T-helper 1 cell (primary cell): ENCODE measurements at places on chromosomes 5 and 9.

- no peak for DNase-seq
These were observed 58.6 kb upstream of the TNFSF15 start for GRCh38 chr9:114864471-114864870.

DNA sequence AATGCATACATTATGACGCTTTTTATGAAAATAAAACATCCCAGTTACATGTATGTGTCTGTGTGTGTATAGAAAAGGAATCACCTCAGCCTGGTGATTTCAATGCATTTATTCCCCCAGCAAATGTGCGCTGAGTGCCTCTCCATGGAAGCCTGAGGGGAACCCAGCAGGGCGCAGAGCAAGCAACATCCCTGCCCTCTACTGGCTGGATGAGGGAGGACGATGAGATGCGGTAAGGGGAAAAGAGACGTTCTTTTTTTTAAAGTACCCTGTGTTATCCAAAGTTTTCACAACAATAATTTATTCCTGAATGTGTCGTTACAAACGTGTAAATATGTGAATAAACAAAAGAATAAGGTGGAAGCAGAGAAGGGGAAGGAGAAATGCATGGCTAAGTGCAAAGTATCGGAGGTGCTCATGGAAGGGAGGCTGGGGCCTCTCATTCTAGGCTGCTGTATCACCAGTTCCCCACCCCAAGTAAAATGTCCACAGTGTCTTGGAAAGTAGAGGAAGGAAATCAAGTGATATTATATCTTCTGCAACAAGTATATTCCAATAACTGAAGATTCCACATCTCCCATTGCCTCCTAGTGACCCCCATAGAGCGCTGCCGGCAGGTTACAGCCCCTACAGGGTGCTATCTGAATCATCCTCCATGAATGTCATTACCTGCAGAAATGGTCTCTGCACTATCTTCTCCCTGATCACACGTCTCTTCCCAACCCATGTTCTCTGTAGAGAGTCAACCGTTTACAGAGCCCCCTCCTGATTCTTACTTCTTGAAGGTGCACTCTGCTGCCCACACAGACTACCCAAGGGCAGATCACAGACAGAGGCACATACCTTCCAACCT lies 13.0 kb upstream of the ABLIM3 start:
- no peak for DNase-seq

DNA sequence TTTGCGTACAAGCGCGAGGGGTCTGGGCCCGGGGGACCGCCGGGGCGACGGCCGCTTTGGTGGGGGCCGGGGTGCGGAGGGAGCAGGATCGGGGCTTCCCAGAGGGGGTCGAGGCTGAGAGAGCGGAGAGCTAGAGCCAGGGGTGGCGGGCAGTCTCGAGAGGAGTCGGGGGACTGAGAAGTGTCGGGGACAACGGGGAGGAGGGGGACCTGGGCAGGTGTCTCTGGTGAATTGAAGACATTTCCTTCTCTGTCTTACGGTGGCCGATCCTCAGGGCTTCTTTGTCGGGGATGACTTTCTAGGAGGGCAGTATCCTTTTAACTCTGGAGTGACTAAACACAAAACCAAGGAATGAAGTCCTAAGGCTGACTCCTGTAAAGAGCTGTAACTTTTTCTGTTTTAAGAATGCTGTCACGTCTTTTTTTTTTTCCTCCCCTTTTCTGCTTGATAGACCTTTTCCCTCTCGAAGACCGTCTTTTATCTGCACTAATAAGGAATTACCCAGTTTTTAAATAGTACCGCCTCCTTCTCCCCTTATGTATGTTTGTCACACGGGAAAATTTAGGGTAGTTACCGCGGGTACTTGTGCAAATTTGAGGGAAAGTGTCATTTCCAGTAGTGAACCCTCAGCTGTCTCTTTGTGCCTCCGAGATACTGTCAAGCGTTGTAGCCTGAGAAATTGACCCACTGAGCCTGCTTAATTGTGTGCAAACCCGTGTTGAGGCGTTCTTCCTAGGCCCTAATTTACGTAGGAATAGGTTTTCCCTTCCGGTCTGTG lies 822 bp downstream of the DENND4C start:
- no peak for DNase-seq

DNA sequence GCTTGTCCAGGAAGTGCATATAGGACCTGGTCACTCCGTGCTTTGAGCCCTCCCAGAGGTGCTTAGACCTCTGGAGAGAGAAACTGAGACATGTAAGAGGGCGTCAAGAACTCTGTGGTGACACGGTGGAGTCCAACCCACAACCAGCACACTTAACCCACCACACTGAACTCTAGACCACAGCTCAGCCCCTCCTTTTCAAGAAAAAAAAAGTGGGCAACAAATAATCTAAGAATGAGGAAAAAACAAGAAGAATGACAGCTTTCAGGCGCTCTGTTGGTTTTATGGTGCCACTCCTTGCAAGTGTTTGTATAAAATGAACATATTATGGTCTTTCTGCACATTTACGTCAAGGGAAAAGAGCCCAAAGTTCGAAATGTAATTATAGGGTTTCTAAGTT lies 50.2 kb upstream of the SNAPC3 start:
- DNase-seq: no peak

DNA sequence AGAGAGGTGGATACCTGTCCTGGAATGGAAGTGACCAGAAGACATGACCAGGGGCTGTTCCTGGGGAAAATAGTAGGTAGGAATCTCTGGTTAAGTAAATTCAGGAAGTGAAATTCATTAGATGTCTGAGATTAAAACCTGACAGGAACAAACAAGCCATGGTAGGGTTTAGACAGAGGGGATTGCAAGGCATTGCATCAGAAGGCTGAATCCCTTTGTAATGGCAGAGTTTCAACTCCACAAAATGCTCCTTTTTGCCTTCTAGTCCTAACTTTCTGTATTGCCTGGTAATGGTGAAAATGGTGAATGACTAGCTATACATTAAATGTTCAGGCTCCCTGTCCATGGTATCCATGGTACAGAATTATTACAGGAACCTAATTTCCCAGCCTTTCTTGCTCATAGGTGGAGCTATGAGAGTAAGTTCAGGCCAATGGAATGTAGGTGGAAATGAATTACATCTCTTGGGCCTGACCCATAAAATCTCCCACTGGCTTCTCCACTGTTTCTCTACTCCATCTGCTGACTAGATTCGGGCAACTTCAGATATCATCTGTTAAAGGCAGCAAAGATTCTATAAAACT lies 113.4 kb upstream of the CNTLN start:
- DNase-seq: no peak

DNA sequence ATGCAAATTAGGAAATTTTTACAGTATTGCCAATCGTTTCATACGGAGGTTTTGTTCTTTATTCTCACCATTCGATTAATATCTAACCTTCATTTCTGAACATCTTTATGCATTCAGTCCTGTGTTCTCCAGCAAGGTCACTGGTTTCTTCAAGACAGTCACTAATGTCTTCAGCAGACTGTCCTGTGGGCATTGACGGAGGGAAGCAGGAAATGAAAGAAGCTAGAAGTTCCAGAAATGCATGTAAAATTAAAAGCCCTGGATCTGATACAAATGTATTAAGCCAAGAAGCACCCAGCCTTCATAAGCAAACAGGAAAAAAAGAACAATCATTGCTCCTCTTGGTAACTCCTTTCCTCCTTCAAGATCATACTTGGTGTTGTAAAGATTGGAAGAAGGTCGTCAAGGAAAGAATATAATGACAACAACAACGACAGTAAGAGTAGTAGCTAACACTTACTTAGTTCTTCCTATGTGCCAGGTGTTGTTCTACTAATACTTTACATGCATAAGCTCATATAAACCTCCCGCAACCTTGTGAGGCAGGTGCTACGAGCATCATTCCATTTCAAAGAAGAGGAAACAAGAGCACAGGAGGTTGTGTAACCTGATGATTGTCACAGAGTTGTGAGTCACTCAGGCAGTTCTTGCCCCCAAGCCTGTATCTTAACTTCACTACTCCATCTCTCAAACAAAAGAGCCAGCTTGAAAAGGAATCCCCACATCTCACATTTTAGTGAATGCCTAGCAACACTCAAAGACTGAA lies 59.9 kb upstream of the CER1 start:
- no peak for DNase-seq

DNA sequence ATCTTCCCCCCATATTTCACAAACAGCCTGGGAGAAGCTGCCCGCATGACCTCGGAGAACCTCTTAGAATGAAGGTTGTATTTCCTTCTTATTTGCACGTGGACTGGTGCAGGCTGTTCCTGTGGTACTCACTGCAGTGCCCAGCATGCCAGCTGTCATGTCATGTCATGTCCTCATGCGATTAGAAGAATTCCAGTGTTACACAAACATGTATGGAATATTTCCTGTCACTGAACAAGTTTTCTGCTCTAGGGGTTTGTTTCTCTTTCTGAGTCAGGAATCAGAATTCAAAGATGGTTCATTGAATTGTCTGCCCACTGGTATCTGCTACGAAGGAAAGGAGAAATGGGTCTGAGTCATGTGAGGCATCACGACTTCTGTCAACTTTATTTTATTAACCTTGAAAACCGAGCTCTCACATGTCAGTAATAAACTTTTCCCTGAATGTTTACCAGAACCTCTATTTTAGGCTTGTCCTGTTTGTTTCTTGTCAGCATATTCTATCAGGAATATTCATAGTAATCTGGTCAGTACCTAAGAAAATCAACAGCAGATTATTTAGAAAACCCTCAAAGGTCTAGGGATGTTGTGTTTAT lies 415.6 kb downstream of the GADD45G start:
- no peak for DNase-seq

- DNase-seq: no peak
These were observed 3.2 kb downstream of the GALNT10 start for GRCh38 chr5:154193701-154194121.

GRCh38 chr5:101626572-101626971 lies 669.5 kb downstream of the SLCO4C1 start:
- DNase-seq: no peak

GRCh38 chr9:136564379-136564988 lies 18.6 kb upstream of the NOTCH1 start:
- no peak for DNase-seq

DNA sequence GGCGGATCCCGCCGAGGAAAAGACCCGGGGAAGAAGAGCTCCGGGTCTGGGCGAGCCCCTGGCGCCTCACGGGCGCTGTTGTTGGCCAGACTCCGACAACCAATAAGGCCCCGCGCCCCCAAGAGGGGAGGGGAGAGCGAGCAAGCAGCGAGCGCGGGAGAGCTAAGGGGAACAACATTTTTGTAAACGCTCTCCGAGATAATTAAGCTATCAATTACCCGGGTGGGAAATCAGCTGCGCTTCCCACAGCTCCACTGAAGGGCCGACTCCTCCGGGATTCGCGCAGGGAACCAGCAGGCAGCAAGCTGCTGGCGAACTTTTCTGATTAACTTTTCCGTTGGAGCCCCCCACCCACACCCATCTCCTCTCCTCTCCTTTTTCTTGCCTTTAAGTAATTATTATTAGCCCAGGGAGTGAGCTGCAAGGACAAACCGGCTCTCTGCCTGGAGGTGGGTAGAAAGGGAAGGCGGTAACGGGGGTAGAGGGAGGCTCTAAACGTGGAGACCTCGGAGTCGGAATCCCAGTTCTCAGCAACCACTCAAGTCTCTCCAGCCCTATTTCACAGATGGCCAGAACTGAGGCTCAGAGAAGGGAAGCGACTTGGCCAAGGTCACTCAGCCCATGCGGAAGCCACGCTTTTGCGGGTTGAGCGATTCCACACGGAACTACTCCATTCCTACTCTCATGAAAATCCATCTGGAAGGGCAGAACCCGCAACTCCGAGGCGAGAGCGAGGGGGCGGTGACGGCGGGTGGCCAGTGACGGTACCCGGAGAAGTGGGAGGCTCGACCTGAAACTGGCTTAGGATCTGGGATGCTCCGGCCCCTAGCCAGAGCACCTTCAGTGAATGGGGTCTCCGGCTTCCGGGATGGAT lies 1.3 kb downstream of the ASTN2 start:
- no peak for DNase-seq

- DNase-seq: no peak
These were observed 63.8 kb upstream of the DAPK1 start for GRCh38 chr9:87433853-87434252.

- DNase-seq: no peak
These were observed 280.0 kb upstream of the MAP3K1 start for GRCh38 chr5:56535347-56535746.

GRCh38 chr5:15495026-15495425 lies 5.0 kb upstream of the FBXL7 start:
- no peak for DNase-seq

DNA sequence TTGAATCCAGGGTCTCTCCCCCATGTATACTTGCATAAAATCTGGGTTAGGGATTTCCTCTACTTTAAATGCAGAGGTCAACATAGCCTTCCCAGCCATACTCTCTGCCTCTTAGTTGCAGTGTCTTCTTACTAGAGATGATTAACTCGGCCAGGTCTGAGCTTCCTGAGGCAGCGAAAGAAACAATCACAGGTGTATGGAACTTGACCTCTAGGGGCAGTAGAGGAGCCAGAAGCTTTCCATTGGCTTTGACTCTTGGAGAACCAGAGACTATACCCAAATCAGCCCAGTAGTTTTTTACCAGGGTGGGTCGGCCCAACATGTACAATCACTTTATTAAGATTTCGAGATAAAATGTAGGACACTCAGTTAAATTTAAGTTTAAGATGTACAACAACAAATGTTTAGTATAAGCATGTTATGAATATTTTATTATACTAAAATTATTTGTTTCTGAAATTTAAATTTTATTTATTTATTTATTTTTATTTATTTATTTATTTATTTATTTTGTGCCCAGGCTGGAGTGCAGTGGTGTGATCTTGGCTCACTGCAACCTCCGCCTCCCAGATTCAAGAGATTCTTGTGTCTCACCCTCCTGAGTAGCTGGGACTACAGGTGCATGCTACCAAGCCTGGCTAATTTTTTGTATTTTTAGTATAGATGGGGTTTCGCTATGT lies 48.0 kb upstream of the DMRT3 start:
- DNase-seq: no peak

- DNase-seq: no peak
These were observed 96.5 kb upstream of the PHYKPL start for GRCh38 chr5:178328826-178329730.

DNA sequence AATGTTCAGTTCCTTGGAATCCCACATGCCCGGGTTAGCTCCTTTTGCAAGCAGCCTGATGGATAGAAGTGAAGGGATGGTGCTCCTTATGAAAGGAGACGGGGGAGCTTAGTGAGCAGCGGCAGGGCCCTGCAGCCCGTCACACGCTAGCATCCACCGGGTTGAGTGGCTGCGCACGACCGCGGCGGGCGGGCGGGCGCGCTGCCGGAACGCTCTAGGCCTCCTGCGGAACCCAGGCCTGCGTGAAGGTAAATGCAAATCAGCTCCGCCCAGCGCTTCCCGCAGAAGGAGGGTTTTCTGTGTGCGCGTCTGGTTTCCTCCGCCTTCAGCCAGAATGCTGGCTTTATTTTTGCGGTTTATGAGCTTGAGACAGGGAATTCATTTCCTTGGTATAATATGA lies 19.8 kb downstream of the IL12B start:
- no peak for DNase-seq

DNA sequence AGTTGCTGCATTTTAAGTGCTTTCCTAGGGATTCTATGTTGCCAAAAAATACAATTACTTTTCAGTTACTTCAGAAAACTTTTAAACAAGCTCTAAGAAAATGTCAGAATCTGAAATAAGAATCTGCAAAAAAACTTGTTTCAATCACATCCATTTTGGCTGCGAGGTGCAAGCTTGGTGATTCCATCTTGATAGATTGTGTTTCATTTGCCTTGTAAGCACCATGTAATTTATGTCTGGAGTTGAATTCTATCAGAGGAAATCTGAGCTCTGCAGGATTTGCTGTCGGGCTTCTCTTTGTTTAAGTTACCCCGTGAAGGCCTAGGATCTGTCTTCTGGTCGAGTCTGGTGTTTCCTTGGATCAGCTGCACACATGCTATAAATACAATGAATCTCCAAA lies 40.4 kb upstream of the MAN2A1 start:
- no peak for DNase-seq
